HuH-7 (cell line): ENCODE measurements at places on chromosomes 7 and 10.
A peak's percentile ranks its signal among the peaks of the same experiment; 100 is the strongest.

- DNase-seq, result no peak
Observed at GRCh38 chr7:4073750-4074149, 608.3 kb upstream of the FOXK1 start.

DNA sequence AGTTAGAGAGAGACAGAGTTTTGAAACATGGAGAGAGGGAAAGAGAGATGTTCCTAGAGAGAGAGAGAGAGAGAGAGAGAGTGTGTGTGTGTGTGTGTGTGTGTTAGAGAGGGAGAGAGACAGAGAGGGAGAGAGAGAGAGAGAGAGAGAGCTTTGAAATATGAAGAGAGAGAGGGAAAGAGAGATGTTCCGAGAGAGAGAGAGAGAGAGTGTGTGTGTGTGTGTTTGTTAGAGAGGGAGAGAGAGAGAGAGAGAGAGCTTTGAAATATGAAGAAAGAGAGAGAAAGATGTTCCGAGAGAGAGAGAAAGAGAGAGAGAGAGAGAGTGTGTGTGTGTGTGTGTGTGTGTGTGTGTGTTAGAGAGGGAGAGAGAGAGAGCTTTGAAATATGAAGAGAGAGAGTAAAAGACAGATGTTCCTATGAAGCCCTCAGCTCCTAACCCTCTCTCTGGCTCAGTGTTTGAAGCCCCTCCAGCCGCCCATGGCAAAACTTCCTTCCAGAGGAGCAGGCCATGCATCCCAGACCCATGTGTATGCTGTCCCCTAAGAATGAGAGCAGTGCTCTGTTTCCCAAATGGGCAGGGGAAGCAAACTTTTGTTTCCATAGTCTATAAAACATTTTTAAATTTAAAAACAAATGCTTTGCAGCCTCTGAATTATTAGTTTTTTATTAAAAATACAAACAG is 130.9 kb downstream of the KCNMA1 start:
- DNase-seq, result no peak

GRCh38 chr7:124738639-124739038 is 27.0 kb downstream of the GPR37 start:
- DNase-seq, result no peak

DNA sequence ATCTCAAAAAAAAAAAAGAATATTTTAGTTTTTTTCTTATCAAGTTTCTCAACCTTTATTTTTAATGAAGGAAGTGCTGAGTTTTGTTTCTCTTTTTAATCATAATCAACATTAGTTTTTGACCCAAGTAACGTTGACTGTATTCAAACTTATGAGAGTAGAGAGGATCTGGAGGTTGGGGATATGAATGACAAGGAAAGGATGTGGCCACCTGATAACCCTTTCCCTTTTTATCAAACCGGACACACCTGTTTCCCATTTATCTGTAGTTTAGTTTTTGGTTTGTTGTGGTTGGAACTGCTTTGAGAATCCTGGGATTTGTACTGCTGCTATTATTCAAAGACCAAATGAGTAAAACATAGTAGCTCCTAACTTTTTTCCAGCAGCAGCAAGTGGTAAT is 38.6 kb downstream of the HACD1 start:
- DNase-seq, result no peak

GRCh38 chr7:12032146-12032545 is 178.9 kb upstream of the TMEM106B start:
- no peak for DNase-seq

GRCh38 chr7:107474104-107474521 is 4.3 kb downstream of the GPR22 start:
- DNase-seq, result no peak

- DNase-seq, result peak; percentile 84
Observed at GRCh38 chr7:128869138-128869943, 6.7 kb downstream of the ATP6V1F start.
